Activated CD8-positive, alpha-beta memory T cell treated with anti-CD3 and anti-CD28 coated beads for 1 hour (primary cell): ENCODE measurements at places on chromosomes 12 and 14.

DNA sequence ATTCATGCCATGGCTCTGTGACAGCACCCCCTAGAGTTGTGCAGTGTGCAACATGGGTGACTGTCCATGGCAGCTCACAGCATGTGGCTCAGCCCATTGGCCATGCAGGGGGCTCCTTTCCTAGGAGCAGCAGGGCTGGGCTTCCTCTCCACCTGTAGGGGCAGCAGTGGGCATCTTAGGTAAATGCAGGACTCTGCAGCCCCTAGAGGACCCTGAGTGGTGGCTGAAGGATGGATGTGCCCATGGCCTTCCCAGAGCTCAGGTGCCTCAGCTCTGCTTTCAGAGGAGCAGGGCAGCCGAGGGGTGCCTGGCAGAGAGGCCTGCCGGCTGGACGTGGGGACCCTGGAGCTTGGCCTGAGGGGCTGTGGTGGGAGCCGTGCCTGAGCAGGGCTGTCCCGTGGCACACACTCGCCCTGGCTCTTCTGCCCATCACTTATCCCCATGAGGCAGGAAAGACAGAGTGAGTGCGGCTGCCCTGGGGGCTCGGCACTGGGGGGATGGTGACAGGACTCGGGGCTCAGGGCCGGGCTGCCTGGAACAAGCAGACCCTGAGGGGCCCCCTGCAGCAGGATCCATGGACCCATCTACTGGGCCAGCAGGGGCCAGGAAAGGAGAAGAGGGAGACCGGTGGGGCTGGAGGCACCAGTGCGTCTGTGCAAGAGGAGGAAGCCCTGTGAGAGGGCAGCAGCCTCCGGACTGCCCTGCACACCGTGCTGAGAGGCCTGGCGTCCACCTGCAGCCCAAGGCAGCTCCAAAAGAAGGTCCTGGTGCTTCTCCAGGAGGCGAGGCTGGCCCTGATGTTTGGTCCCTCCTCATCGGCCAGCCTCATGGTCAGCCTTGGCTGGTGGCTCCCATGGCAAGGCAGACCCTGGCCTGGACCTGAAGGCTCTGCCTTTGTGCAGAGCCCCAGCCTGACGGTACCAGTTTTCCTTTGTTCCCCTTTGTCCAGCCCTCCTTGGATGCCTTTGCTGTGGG, 7.6 kb downstream of the ADSS1 start:
- DNase-seq: no peak

DNA sequence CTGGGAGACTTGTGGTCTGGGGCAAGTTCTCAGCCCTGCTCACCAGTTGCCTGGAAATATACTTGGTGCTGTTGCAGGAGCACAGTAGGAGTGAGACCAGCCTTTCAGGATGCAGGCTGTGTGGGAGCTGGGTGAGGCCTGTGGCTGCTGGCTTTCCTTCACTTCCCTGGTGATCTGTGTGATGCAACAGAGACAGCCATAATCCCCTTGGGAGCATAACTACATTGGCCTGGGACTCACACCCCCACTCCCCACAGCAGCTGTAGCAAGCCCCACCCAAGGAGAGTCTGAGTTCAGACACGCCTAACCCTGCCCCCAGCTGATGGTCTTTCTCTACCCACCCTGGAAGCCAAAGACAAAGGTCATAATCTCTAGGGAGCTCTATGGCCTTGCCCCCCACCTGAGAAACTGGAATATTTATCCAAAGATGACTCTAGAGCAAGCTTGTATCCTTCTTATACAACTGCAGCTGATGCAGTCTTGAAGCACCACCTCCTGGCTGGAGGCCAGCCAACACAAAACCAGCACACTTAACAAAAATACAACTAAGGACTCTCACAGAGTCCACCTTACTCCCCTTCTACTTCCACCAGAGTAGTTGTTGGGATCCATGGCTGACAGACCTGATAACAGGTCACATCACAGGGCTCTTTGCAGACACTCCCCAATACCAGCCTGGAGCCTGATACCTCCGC, 190.4 kb upstream of the CPNE8 start:
- no peak for DNase-seq

GRCh38 chr14:74324931-74325361, 22.2 kb upstream of the ABCD4 start:
- DNase-seq: no peak

DNA sequence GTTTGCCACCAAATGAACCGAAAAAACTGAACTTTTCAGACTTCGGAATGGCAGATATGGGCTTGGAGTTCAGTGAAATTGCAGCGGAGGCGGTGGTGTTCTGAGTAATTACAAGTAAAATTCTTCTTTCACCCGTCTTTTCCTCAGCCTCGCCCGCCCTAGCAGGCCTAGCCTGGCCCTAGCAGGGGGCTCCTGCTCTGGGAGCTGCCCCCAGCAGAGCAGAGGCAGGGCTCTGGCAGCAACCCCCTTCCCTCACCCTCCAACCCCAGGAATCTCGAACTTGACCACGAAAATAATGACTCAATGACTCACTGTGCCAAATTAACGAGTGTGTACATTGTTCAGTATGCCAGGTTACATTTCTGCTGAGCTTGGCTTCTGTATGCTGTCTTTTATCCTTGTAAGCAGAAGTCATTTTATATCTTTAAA, 1.1 kb downstream of the PAPLN start:
- no peak for DNase-seq

DNA sequence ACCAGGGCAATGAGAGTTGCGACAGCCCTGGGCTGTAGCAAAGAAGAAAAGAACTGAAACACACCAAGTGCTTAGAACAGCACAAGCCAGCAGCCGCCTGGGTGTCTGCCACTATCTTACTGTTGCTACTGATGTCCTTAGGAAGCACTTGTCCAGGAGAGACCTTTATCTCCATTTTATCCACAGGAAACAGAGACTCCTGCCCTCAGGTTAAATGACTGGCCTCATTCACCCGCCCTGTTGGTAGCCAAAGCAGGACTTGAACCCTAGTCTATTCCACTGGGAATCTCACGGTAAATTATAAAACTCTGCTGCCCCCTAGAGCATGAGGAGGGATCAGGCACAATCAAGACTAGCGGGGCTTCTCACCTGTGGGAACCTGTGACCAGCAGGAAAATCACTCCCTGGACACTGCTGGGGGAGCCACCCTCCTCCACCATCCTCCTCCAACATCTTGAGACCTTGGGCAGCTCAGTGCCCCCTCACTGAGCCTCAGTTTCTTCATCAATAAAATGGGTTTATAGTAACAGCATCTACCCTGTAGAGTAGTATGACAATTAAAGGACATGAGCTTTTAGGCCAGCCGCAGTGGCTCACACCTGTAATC, 20.5 kb upstream of the TESC start:
- DNase-seq: no peak

GRCh38 chr12:24111616-24112015, 162.1 kb upstream of the SOX5 start:
- no peak for DNase-seq

- DNase-seq: no peak
These were observed 70.6 kb upstream of the ARHGAP5 start for GRCh38 chr14:32006263-32007110.

DNA sequence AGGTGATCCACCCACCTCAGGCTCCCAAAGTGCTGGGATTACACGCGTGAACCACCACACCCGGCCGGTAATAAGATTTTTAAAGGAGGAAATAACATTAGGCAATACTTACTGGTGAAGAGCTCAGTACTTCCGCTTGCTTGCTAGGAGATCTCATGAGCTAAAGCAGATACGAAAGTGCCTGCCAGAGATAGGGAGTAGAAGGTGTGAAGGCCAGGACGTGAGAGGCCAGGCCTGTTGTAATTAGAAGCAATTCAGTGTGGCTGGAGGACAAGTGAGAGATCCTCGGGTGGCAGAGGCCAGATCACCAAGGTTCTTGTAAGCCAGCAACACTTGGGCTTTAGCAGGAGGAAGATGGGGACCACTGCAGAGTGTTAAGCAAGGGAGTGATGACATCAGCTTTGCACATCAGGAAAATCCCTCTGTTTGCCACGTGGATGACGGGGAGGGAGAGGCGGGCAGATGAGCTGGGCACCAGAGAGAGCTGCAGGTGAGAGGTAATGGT, 7.6 kb downstream of the TECPR2 start:
- no peak for DNase-seq

GRCh38 chr14:76829650-76830421, 3.6 kb downstream of the LRRC74A start:
- DNase-seq: no peak

DNA sequence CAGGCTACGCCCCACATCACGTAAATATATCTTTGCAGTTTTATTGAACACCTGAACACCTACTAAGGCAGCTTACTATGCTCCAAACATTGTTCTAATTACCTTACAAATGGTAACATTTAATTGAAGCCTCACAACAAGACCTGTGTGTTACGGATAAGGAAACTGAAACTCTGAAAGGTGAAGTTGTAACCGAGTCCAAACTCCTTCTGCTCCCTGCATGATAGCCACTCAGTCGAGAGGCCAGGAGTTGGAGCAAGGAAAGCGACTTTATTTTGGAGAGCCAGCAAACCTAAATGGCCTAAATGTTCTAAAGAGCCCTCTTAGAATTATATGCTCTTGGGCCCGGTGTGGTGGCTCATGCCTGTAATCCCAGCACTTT, 12.6 kb upstream of the TRPV4 start:
- no peak for DNase-seq

DNA sequence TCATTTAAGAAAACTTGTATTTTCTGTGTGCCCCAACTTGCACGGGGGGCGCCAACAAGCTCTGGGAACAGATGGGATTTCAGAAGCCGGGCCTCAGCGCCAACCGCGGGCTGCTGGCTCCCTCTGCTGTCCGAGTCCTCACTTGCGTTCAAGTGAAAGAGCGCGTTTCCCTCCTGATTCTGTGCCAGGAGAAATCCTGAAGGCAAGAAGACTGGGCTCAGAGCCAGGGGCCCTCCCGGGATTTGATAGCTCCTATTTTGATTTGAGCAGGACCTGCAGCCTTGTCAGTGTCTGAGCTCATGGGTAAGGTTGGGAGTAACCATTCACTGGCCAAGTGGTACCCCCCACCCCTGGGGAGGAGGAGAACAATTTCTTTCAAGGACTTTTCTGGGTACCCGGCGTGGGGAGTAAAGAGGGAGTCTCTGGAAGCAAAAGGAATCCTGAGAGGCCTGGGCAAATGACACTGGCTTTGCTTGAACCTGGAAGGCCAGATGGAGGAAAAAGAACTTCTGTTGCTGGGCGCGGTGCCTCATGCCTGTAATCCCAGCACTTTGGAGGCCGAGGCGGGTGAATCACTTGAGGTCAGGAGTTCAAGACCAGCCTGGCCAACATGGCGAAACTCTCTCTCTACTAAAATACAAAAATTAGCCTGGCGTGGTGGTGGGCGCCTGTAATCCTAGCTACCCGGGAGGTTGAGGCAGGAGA, 179.0 kb upstream of the RGS6 start:
- peak; percentile 40 for DNase-seq

DNA sequence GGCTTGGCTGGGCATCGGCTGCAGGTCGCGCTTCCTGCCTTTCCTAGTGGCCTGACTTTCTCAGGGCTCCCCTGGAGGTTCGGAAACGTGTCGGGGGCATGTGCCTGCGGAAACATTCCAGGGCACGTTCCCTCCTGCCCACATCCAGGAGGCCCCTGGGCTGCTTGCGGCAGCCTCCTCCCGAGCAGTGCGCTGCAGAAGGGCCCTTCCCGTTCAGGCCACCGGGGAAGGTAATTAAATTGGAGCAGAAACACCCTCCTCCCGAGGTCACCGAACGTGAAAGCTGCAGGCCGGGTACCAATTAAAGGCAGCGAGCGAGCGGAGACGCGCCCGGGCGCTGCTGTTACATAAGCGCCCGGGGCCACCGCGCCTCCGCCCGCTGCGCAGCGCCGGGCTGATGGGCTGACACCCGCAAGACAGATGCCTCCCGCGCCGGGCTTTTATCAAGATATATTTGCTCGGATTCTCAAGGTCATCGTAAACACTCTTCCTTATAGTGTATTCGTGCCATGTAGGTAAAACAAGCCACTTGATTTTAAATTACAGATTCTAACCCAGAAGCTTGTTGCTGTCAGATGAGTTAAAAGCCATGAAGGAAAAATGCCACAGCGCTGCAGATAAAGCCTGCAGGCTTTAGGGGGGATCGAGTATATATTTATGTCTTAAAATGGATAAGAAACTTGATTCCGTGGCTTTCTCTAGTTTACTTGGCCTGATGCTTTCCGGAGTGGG, 31.4 kb downstream of the SSPN start:
- no peak for DNase-seq

GRCh38 chr14:55133416-55133815, 4.4 kb downstream of the LGALS3 start:
- DNase-seq: no peak

DNA sequence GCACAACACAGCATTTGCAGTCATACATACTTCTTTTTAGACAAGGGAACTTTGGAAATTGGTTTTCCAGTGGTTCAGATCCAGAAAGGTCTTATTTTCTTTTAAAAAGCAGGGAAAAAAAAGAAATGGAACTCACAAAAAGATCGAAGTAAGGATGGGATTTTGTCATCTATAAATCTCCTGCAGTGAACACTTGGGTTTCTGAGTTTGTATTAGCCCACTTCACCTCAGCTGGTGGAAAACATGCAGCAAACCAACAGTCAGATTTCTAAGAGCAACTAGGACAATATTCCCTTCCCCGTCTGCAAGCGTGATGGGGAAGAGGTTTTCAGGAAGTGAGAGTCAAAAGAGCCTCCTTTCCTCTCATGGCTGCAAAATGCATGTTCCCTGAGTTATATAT, 4.6 kb downstream of the MYF5 start:
- DNase-seq: no peak

- no peak for DNase-seq
These were observed 170.6 kb upstream of the PWP1 start for GRCh38 chr12:107514887-107515445.

DNA sequence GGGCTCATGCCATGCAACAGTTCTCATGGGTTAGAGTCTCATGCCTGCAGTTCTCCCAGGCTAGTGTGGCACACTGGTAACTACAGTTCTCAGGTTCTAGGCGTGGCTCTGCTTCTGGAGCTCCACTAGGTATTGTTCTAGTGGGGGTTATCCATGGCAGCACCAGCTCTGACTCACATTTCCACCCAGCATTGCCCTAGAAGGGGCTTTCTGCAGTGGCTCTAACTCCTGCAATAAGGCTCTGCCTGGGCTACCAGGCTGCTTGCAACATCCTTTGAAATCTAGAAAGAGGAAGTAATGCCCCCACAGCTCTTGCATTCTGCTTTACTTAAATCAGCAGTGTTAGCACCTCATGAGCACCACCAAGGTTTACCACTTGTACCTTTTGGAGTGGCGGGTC, 220.3 kb upstream of the ARID2 start:
- no peak for DNase-seq

DNA sequence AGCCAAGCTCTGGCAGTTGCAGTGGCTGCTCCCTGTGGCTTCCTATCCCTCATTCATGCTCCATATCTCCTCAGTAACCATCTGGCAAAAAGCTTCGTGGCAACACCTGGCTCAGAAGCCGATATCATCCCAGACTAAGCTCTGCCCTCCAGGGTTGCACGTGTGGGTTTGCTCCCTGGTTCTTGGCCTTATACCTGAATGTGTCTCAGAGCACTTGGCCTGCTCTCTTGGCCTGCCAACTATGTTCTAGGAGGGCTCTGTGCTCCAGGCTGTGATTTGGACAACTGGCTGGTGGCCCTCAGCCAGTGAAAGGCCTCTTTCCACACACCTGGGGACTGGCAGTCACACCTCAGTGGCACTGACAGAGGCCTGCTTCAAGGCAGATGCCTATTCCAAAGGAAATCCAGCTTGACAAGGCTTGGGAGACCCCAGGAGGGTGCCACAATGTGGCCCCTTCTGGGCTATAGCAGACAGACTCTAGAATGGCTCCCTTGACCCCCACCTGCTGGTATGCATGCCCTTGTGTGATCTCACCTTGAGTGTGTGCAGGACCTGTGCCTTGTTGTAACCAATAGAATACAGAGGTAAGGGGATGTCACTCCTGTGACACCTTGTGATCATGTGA, 10.5 kb downstream of the PLD4 start:
- DNase-seq: no peak

GRCh38 chr12:95646781-95647190, 95.5 kb upstream of the USP44 start:
- no peak for DNase-seq
